Stimulated activated CD8-positive, alpha-beta memory T cell treated with anti-CD3 and anti-CD28 coated beads, Interleukin-4, amount 100 ng/mL, for 1 hour (primary cell): ENCODE measurements at places on chromosomes 2 and 18.

GRCh38 chr18:66168685-66169235 is 417.9 kb downstream of the CDH7 start:
- no peak for DNase-seq

DNA sequence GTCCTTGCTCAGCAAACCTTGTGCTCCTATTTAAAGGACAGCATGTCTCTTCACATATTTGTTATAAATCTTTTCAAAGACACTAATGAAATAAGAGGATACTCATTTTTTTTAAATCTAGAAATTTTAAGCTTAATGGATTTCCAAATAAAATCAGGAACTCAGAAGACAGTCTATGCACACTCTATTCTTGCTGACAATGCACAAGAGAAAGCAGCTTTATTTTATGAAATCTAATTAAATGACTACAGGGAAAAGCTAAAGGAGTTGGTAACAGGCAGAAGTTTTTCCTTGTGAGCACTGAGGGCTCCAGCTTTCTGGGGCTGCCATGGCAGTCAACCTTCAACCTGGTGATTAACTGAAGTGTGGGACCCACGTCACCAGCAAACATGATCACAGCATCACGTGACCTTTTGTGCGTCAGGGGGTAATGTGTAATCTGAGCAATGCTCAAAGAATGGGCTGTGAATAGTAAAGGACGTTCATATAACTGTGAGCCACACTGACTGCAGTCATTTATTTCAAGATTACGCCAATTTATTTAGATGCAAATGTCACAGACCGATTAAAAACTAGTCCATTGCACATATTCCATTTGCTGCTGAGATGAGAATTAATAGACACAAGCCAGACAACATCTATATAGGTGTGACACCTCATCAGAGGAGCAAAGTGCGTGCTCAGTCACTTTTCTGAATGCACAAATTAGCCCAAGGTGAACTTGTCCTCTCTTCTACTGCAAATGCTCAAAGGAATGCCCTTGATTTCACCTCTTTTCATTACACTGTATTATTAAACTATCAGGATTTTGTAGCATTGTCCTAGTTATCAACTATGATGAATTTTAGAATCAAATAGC is 11.6 kb upstream of the DNER start:
- DNase-seq = no peak

- no peak for DNase-seq
Observed at GRCh38 chr2:153455861-153456260, 22.7 kb downstream of the RPRM start.

GRCh38 chr18:61154866-61155265 is 178.4 kb upstream of the CDH20 start:
- DNase-seq = no peak

DNA sequence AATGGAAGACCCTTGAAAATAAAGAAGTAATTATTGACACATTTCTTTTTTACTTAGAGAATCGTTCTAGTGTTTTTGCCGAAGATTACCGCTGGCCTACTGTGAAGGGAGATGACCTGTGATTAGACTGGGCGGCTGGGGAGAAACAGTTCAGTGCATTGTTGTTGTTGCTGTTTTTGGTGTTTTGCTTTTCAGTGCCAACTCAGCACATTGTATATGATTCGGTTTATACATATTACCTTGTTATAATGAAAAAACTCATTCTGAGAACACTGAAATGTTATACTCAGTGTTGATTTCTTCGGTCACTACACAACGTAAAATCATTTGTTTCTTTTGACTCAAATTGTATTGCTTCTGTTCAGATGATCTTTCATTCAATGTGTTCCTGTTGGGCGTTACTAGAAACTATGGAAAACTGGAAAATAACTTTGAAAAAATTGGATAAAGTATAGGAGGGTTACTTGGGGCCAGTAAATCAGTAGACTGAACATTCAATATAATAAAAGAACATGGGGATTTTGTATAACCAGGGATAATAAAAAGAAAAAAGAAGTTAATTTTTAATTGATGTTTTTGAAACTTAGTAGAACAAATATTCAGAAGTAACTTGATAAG is 3.3 kb downstream of the PMAIP1 start:
- no peak for DNase-seq

DNA sequence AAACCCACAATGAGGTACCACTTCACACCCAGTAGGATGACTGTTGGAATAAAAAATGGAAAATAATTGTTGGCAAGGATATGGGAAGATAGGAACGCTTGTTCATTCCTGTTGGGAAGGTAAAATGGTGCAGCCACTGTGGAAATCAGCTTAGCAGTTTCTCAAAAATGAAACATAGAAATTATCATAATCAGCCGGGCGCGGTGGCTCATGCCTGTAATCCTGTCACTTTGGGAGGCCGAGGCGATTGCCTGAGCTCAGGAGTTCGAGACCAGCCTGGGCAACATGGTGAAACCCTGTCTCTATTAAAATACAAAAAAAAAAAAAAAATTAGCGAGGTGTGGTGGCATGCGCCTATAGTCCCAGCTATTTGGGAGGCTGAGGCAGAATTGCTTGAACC is 23.4 kb downstream of the AMER3 start:
- no peak for DNase-seq
